Dermis blood vessel endothelial cell (primary cell): ENCODE measurements at places on chromosomes 1 and 21. TPM values are rescaled to one million over a fixed set of nuclear protein-coding genes. Genes with fewer than 3 reads are reported as not detected.

DNA sequence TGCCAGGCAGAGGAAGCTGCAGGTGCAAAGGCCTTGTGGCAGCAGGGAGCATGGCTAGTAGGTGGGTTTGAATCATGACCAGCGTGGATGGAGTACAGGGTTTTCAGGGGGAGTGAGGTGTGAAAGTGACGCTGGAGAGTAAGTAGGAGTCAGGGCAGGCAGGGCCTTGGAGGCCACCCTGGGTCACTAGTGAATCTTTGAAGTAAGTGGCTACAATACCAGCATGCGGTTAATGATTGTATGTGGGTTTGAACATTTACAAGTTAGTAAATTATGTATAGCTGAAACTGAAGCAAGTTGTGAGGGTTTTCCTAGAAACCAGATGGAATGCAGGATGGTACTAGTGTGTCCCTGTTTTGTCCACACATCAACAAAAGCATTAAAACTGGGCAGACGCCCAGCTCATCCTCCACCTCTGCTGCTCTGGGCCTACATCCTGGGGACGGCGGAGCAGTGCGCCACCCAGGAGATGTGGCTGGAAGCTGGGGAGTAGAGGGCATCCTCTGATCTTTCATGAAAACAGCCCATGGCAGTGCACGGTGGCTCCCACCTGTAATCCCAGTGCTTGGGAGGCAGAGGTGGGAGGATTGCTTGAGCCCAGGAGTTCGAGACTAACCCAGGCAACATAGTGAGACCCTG lies 41.2 kb upstream of the B3GALNT2 start:
- DNase-seq: no peak

Gene ETS2
- total RNA-seq: 26.2 and 30.1 TPM in 2 replicates

DNA sequence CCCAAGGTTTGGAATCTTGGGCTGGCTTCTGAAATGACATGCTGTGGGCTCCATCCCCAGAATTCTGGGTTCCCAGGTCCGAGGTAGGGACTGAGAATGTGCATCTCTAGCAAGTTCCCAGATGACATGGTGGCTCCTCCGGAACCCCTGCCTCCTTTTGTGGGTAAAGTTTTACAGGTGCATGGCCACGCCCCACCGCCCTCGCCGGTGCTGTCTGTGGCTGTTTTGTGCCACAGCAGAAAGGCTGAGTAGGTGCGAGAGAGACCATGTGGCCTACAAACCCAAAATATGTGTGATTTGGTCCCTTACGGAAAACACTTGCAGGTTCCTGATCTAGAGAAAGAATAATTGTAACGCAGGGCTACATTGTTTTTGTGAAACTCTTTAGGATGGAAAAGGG lies 30.9 kb downstream of the SKI start:
- DNase-seq: no peak

Gene HCN3
- 0.84 and 0.85 TPM in 2 replicates for total RNA-seq

- DNase-seq: no peak
These were observed 60.8 kb upstream of the PRKACB start for GRCh38 chr1:84083307-84083706.

DNA sequence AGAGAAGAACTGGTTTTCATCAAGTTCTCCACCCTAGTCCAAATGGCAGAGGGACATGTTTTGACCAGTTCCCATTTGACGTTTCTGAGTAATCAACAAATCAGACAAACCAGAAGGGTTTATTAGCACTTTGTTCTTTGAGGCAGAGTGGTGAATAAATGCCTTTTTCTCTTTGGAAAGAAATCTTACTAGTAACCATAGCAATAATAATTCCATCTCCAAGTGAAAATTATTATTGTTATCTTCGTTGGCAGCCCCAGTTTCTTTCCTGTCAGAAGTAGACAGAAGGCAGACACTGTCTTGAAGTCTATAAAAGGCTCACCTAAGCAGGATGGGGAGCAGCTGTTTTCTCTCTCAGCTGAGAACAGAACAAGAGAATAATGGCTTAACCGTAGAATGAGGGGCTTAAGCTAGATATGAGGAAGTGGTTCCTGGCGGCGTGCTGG lies 391.6 kb downstream of the PBX1 start:
- no peak for DNase-seq

DNA sequence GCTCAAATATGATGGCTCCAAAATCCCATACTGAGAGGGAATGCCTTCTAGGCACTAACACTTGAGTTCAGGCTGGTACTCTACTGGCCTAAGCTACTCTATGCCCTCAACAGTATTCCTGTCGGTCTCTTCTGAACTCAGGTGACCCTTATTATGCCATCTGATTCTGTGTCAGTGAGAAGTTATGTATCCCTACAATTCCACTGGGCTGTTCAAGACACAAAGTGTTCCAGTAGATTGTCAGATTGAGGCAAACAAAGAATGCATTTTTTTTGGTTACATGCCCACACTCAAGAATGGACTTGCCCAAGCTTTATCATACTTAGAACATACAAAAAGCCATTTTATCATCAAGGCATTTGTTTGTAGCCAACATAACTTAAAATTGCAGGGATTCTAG lies 553.8 kb upstream of the PRMT6 start:
- DNase-seq: no peak

DNA sequence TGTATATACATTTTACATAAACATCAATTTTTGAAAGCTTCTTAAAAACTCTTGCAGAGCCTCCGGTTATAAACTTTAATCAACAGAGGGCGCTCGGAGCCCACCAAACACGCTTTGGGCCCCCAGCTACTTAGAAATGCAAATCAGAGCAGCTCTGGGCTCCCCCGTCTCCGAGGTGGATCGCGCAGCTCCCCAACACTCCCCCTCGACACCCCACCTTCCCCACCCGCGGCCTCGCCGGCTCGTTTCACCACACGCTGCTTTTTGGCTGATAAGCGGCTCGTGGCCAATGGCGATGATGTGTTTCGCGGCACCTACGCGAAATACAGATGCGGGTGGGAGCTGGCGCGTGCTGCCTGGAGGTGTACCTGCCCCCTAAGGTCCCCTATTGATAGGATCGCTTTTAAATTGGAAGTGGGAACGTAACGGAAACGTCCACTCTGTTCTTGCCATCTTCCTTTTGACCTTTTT lies 1.7 kb upstream of the KIF26B start:
- peak; percentile 84 for DNase-seq

DNA sequence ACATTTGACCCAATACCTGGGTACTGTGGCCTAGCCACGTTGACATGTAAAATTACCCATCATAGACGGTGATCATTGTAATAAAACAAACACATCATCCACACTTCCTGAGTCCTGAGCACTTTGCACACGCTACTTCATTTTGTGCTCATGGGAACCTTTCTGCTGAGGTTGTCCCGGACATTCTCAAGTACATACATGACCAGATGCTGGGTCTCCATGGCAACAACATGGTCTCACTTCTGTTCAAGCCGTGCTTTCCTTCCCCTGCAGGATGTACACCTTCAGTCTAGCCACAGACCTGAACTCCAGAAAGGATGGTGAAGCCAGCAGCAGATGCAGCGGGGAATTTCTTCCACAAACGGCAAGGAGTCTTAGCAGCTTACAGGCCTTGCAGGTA lies 22.7 kb downstream of the UBASH3A start:
- no peak for DNase-seq
